ENCODE measurements at places on chromosomes 11 and 22.

- DNase-seq = no peak
Observed at GRCh38 chr22:24507716-24508115, 12.6 kb downstream of the UPB1 start.

- DNase-seq = no peak
Observed at GRCh38 chr11:37184326-37184725, 586.3 kb upstream of the RAG2 start.

DNA sequence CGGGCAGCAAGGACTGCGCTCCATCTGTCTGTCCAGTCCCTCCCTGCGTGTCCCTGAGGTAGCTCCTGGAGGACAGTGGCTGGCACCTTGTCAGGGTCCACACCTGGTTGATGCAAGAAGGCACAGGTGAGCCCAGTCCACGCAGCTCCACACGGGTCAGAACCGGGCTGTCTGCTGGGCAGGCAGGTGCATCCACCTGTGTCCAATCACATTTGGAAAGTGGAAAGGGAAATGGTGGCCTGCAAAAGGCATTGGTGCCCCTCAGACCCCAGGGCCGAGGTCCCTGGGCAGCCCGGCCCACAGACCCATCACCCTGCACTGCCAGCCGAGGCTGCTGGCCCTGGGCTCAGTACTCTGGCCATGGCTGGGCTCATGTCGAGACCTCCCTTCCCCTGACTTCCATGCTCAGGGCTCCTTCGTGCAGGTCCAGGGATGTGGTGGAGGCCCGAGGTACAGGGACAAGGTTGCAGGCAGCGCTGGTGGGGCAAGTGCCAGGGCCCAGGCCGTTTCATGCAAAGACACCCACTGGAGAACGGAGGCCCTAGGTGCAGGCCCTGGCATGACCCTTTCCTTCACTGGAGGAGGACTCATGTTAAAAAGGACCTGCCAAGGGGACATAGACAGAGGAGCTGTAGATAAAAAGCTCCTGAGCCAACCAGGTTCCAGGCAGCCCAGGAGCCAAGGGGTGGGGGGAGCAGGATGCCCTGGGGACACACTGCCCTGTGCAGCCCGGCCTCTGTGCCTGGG is 38.9 kb upstream of the TH start:
- DNase-seq = peak; percentile 7

DNA sequence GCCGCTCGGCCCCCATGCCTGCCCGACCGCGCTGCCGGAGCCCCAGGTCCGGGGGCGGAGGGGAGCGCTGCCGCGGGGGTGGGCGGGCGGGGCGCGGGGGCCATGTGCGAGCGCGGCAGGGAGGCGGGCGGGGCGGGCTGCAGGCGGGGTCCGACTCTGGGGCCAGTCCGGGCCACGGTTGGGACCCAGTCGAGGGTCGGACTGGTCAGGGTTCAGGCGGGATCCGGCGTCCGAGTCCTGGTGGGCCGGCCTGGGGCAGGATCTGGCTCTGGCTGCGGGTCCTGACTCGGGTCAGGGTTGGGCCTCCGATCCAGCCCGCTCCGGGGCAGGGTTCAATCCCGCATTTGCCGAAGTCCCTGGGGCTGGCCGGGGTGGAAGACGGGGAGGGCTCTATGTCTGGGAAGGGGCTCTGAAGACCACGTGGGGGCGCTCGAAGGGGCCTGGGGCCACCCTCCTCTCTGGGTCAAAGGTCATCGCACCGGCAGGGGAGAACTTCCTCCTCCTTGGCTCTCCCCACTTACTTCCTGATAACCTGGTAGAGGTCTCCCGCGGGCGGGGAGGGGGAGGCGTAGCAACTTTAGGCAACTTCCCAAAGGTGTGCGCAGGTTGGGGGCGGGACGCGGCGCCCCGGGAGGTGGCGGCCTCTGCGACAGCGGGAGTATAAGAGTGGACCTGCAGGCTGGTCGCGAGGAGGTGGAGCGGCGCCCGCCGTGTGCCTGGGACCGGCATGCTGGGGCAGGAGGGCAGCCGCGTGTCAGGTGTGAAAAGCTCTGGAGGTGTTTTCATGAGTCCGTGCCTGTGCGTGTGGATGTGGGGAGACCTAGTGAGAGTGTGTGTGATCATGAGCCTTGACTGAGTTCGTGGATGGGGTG is 603 bp downstream of the ESRRA start:
- peak; percentile 81 for DNase-seq

GRCh38 chr11:7677796-7678201 is 4.5 kb upstream of the CYB5R2 start:
- no peak for DNase-seq

DNA sequence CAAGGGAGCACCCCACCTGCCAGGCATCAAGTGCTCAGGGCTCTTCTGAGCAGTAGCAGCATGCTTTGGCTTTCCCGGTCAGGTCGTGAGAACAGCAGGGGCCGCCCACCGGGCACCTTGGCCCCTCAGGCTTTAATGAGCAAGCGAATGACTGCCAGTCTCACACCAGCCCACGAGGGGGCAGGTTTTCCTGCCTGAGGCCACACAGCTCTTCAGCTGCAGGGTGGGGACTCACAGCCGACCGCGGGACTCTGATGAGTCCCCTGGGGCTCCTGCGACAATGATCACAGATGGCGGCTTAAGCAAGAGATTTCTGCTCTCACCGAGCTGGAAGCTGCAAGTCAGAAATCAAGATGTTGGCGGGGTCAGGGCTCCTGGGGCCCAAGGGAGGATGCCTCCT is 14.3 kb upstream of the FGF19 start:
- peak; percentile 22 for DNase-seq

GRCh38 chr22:44098021-44098739 is 74.1 kb downstream of the PARVB start:
- DNase-seq = no peak
